Activated T-helper 1 cell treated with anti-CD3 and anti-CD28 coated beads, Interleukin-12 subunit alpha, Interleukin-12 subunit beta, Interleukin-2, Interleukin-4 antibody, amounts not matched to agents 30 ng/mL and 10 ng/mL and 1 ng/mL, durations not matched to agents 14 hours and 24 hours and 36 hours (primary cell): ENCODE measurements at places on chromosomes 16 and 17.

- DNase-seq, result no peak
- H3K27me3 ChIP-seq, result peaks cover 10% of the 10 kb centered on the region
- no peak overlapping the region for H3K27ac ChIP-seq
Measured at GRCh38 chr17:7042501-7043181, 1.3 kb downstream of the SLC16A11 start.

DNA sequence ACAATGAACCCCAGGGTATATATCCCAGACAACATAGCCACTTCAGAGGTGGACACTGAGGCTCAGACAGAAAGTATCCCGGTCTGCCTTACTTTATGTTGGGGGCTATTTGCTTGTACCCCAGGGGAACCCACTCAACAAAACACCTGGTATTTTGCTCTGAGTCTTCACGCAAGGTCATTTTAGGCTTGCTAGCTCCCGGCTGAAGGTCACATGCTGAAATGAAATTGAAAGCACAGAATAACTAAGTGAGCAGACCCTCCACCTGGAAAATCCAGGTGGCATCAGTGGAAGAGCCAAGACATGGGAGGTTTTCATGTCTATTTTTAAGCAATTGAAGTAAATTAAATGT is 4.1 kb upstream of the KDM8 start:
- H3K27me3 ChIP-seq, result no peaks in the 10 kb centered on the region
- H3K4me1 ChIP-seq, result peaks cover 82% of the 10 kb centered on the region
- peak overlapping the region; percentile 17 for H3K4me3 ChIP-seq
- DNase-seq, result no peak

- DNase-seq, result no peak
- no peaks in the 10 kb centered on the region for H3K36me3 ChIP-seq
- no peaks in the 10 kb centered on the region for H3K4me1 ChIP-seq
- no peak overlapping the region for H3K27ac ChIP-seq
- no peak overlapping the region for H3K4me3 ChIP-seq
- peaks cover 53% of the 10 kb centered on the region for H3K27me3 ChIP-seq
Measured at GRCh38 chr17:57810721-57811637, 38.9 kb downstream of the MRPS23 start.

- H3K4me1 ChIP-seq, result no peaks in the 10 kb centered on the region
- H3K27me3 ChIP-seq, result no peaks in the 10 kb centered on the region
- H3K4me3 ChIP-seq, result no peak overlapping the region
- H3K27ac ChIP-seq, result no peak overlapping the region
- H3K36me3 ChIP-seq, result peaks cover 36% of the 10 kb centered on the region
- DNase-seq, result no peak
Measured at GRCh38 chr16:89522287-89522686, 14.1 kb downstream of the SPG7 start.

- peaks cover 9% of the 10 kb centered on the region for H3K4me1 ChIP-seq
- no peak overlapping the region for H3K4me3 ChIP-seq
- H3K27me3 ChIP-seq, result peaks cover 10% of the 10 kb centered on the region
- H3K27ac ChIP-seq, result no peak overlapping the region
Measured at GRCh38 chr17:79835953-79836509, 3.2 kb downstream of the CBX4 start.

DNA sequence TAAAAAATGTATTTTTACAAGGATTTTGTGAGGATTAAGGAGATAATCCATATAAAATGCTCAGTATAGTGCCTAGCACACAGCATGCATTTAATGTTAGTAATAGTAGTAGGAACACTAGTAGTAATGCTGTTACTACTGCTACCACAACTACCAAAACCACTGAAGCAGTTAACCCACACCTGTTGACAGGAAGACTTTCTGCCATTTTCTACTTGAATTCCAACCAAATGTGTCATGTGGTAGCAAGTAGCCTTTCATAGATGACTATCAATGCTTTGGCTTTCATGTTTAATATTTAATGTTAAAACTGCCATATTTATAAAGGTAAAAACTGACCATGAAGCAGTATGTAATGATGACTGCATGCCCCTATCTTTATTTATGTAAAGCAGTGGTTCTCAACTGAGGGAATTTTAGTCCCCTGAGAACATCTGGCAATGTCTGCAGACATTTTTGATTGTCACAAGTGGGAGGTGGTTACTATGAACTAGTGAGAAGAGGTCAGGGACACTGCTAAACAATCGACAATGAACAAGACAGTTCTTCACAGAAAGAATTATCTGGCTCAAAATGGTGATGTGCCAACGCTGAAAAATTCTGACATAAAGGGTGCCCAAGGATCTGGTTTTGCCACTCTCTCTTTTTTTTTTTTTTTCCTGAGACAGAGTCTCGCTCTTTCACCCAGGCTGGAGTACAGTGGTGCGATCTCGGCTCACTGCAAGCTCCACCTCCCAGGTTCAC is 89.4 kb downstream of the ITFG1 start:
- H3K4me1 ChIP-seq, result no peaks in the 10 kb centered on the region
- DNase-seq, result no peak
- no peak overlapping the region for H3K27ac ChIP-seq
- H3K27me3 ChIP-seq, result no peaks in the 10 kb centered on the region
